ENCODE measurements at places on chromosomes 2 and 18. TPM values are rescaled to one million over a fixed set of nuclear protein-coding genes. Genes with fewer than 3 reads are reported as not detected.

GRCh38 chr2:96344011-96344410 is 8.4 kb downstream of the NCAPH start:
- no peaks in the 10 kb centered on the region for H3K4me1 ChIP-seq
- H3K27ac ChIP-seq: no peak overlapping the region
- no peak for DNase-seq
- no peaks in the 10 kb centered on the region for H3K27me3 ChIP-seq
- no peaks in the 10 kb centered on the region for H3K36me3 ChIP-seq
- H3K4me3 ChIP-seq: no peak overlapping the region

GRCh38 chr2:100766256-100766655 is 53.7 kb upstream of the NPAS2 start:
- H3K27ac ChIP-seq: no peak overlapping the region
- no peak overlapping the region for H3K4me3 ChIP-seq
- DNase-seq: no peak
- no peaks in the 10 kb centered on the region for H3K27me3 ChIP-seq
- H3K36me3 ChIP-seq: no peaks in the 10 kb centered on the region
- no peaks in the 10 kb centered on the region for H3K4me1 ChIP-seq

- H3K4me1 ChIP-seq: peaks cover 45% of the 10 kb centered on the region
- no peak overlapping the region for H3K4me3 ChIP-seq
- no peaks in the 10 kb centered on the region for H3K27me3 ChIP-seq
- H3K27ac ChIP-seq: peak overlapping the region; percentile 52
- no peak for DNase-seq
- H3K36me3 ChIP-seq: no peaks in the 10 kb centered on the region
Observed at GRCh38 chr2:191166756-191167445, 16.1 kb upstream of the STAT4 start.

DNA sequence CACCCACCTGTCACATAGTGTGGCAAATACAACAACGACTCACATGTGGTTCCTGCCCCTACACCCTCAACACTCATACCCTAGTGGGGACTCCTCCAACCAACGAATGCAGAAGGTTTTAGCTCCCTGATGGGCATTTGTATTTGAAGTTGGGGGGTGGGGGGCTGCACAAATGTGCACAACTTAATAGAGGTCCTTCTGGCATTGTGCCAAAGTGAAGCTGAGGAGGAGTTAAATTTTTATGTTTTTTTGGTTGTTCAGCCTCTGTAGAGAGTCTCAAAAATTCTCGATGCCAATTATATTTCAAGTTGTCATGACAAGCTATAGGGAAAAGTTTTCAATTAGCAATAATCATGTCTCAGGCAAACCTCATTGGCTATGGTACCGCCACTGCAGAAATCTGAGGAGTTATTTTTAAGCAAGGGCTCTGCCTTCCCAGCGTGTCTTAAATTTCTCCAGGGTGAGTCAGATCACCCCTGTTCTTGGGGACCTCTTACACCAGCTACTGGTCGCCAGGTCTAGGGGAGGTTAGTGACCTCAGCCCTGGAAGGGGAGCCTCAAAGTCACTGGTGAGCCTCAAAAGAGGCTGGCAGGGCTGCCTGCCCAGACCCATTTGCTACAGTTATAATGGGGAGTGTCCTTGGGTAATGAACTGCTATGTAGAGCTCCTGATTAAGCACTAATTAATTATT is 102.7 kb upstream of the TAF1B start:
- H3K4me1 ChIP-seq: no peaks in the 10 kb centered on the region
- no peak for DNase-seq
- H3K27me3 ChIP-seq: no peaks in the 10 kb centered on the region
- no peaks in the 10 kb centered on the region for H3K36me3 ChIP-seq
- H3K4me3 ChIP-seq: no peak overlapping the region

DNA sequence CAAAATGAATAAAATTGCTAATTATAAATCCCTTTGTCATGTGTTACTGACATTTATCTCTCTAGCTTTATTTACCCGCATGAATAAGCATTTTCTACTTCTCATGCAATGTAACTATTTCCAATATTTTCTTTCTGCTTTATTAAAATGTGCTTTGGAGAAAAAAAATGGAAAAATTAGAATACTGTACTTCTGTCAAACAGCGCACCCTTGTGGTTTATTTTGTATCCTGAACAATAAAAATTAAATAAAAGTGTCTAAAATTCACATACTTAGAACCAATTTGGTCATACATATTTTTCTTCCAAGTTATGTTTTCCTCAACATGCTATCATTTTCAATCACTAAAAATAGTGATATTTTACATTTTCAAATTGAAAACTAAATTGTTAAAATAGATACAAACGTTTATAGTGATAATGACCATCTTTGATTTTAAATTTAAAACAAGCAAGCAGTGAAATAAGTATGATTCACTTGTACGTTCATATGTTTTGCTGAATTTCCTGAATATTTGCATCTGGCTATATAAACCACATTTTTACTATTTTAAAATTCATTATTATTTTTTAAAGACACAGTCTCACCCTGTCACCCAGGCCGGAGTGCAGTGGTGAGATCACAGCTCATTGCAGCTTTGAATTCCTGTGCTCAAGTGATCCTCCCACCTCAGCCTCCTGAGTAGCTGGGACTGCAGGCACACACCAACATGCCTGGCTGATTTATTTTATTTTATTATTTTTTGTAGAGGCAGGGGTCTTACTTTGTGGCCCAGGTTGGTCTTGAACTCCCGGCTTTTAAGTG is 95.9 kb upstream of the GRB14 start:
- H3K27ac ChIP-seq: peak overlapping the region; percentile 33
- no peak overlapping the region for H3K4me3 ChIP-seq
- H3K36me3 ChIP-seq: no peaks in the 10 kb centered on the region
- no peaks in the 10 kb centered on the region for H3K27me3 ChIP-seq
- no peak for DNase-seq

GRCh38 chr2:127582863-127583861 is 47.7 kb downstream of the MYO7B start:
- no peak overlapping the region for H3K27ac ChIP-seq

GRCh38 chr2:171574149-171574795 is 52.0 kb downstream of the CYBRD1 start:
- no peak overlapping the region for H3K4me3 ChIP-seq
- no peak overlapping the region for H3K27ac ChIP-seq
- no peaks in the 10 kb centered on the region for H3K27me3 ChIP-seq
- H3K4me1 ChIP-seq: no peaks in the 10 kb centered on the region

DNA sequence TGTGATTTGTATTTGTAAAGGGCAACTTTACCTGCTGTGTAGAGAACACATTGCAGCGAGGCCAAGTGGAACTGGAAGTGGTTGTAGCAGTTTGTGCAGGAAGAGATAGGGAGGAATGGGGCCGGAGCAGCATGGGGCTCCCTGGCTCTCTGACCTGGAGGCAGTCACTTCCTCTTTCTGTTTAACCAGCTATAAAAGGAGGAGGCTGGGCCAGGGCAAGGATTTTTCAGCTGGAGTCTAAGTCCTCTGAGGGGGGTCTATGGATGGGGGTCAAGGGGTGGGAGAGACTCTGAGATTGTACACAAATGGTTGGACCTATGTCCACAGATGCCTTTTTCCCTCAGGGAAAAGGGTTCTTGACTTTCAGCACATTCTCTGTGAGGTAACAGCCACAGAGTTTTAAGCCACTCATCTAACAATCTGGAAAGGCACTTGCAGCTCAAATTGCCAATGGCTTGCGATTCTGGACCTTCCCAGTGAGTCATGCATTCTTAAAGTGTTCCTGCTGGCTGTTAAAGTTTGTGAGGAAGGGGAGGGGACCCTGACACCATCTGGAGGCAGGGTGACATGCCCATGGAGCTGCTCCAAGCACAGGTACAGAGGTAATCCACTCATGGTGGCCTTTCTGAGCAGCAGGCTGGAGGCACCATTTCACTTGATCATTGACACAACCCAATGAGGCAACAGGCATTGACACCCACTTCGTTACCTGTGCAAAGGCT is 347.0 kb downstream of the CYRIA start:
- H3K4me3 ChIP-seq: no peak overlapping the region
- H3K4me1 ChIP-seq: no peaks in the 10 kb centered on the region
- no peak for DNase-seq
- H3K27ac ChIP-seq: no peak overlapping the region
- no peaks in the 10 kb centered on the region for H3K27me3 ChIP-seq
- no peaks in the 10 kb centered on the region for H3K36me3 ChIP-seq

GRCh38 chr2:7027411-7027810 is 110.2 kb downstream of the RNF144A start:
- no peaks in the 10 kb centered on the region for H3K36me3 ChIP-seq
- no peak for DNase-seq
- no peak overlapping the region for H3K27ac ChIP-seq
- no peaks in the 10 kb centered on the region for H3K27me3 ChIP-seq
- no peaks in the 10 kb centered on the region for H3K4me1 ChIP-seq

- H3K36me3 ChIP-seq: no peaks in the 10 kb centered on the region
- no peak for DNase-seq
- no peak overlapping the region for H3K27ac ChIP-seq
- no peaks in the 10 kb centered on the region for H3K4me1 ChIP-seq
- H3K4me3 ChIP-seq: no peak overlapping the region
Observed at GRCh38 chr18:58105888-58106260, 61.8 kb downstream of the NEDD4L start.

- H3K4me3 ChIP-seq: no peak overlapping the region
- H3K4me1 ChIP-seq: no peaks in the 10 kb centered on the region
- no peak overlapping the region for H3K27ac ChIP-seq
- H3K36me3 ChIP-seq: no peaks in the 10 kb centered on the region
- no peaks in the 10 kb centered on the region for H3K27me3 ChIP-seq
Observed at GRCh38 chr2:204021290-204022081, 84.9 kb downstream of the ICOS start.

- no peaks in the 10 kb centered on the region for H3K27me3 ChIP-seq
- DNase-seq: no peak
- no peaks in the 10 kb centered on the region for H3K36me3 ChIP-seq
Observed at GRCh38 chr2:186429104-186429503, 57.0 kb upstream of the ZC3H15 start.

GRCh38 chr18:36582988-36583745 is 245.6 kb downstream of the TPGS2 start:
- H3K4me3 ChIP-seq: no peak overlapping the region
- peak; percentile 9 for DNase-seq
- no peaks in the 10 kb centered on the region for H3K27me3 ChIP-seq

GRCh38 chr18:77374446-77374805 is 124.8 kb downstream of the GALR1 start:
- no peak for DNase-seq
- H3K36me3 ChIP-seq: no peaks in the 10 kb centered on the region
- no peak overlapping the region for H3K27ac ChIP-seq
- no peaks in the 10 kb centered on the region for H3K4me1 ChIP-seq

GRCh38 chr2:49369650-49370049 is 215.3 kb upstream of the FSHR start:
- no peak for DNase-seq
- H3K36me3 ChIP-seq: no peaks in the 10 kb centered on the region
- H3K4me3 ChIP-seq: no peak overlapping the region
- H3K27ac ChIP-seq: no peak overlapping the region
- no peaks in the 10 kb centered on the region for H3K27me3 ChIP-seq
- H3K4me1 ChIP-seq: no peaks in the 10 kb centered on the region

- H3K27ac ChIP-seq: no peak overlapping the region
- H3K4me3 ChIP-seq: no peak overlapping the region
- DNase-seq: no peak
- H3K4me1 ChIP-seq: no peaks in the 10 kb centered on the region
- no peaks in the 10 kb centered on the region for H3K36me3 ChIP-seq
Observed at GRCh38 chr2:217445723-217446122, 557.1 kb downstream of the TNS1 start.

- DNase-seq: no peak
- no peaks in the 10 kb centered on the region for H3K27me3 ChIP-seq
- no peak overlapping the region for H3K4me3 ChIP-seq
- H3K36me3 ChIP-seq: no peaks in the 10 kb centered on the region
- no peak overlapping the region for H3K27ac ChIP-seq
Observed at GRCh38 chr18:54316071-54316820, 41.4 kb downstream of the STARD6 start.

DNA sequence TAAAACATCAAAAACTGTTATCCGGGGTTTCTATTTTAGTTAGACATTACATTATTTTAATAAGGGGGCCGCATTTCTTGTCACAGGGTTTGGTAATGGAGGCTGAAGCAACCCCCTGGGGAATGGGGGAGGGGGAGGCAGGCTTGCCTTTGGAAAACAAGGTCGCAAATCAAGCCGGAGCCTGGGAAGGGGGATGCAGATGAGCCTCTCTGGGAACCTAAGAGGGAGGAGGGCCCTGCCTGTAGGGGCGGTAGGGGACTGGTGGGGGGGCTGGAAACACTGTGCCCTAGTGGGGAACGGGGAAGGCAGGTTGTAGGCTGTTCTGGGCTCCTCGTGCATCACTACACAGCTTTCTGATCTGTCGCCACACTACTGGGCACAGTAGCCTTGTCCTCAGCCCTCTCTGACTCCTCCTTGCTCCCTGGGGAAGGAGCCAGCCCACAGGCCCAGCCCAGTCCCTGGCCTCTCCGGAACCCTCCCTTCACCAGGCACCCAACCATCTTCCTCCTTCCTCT is 170.2 kb upstream of the SMAD2 start:
- no peak overlapping the region for H3K27ac ChIP-seq
- no peaks in the 10 kb centered on the region for H3K4me1 ChIP-seq
- H3K27me3 ChIP-seq: no peaks in the 10 kb centered on the region
- H3K36me3 ChIP-seq: no peaks in the 10 kb centered on the region
- H3K4me3 ChIP-seq: no peak overlapping the region

GRCh38 chr2:133334923-133335322 is 233.3 kb downstream of the NCKAP5 start:
- DNase-seq: no peak
- no peak overlapping the region for H3K27ac ChIP-seq
- no peaks in the 10 kb centered on the region for H3K27me3 ChIP-seq
- H3K36me3 ChIP-seq: no peaks in the 10 kb centered on the region

DNA sequence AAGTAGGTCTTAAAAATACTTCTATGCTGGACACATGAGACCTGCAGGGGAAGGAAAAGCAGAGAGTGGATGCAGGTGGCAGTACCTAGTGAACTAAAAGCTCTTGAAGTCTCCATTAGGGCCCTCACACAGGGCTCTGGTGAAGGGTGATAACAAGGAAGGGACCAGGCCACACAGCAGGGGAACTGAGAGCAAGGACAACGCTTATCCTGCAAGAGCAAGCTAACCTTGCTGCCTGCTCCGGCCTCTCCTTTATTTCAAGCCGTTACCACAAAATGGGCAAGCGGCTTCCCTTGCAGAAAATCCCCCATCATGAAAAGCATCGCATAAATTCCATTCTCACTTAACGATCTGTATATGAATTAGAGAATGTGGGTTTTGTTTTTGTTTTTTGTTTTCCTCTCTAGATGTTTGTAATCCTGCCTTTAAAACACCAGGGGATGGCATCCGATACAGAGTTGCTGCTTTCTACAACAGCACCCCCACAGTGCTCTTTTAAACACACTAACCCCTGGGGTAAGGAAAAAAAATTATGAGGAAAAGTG is 64.5 kb downstream of the CACNB4 start:
- H3K4me1 ChIP-seq: no peaks in the 10 kb centered on the region
- no peak overlapping the region for H3K27ac ChIP-seq
- no peak for DNase-seq
- no peak overlapping the region for H3K4me3 ChIP-seq
- H3K36me3 ChIP-seq: no peaks in the 10 kb centered on the region

GRCh38 chr2:216341121-216341520 is 31.2 kb downstream of the MARCHF4 start:
- no peak overlapping the region for H3K27ac ChIP-seq
- no peaks in the 10 kb centered on the region for H3K27me3 ChIP-seq
- no peaks in the 10 kb centered on the region for H3K36me3 ChIP-seq
- DNase-seq: no peak

SIX2 gene
- total RNA-seq: not detected

HOXD8 gene
- total RNA-seq: not detected

VSNL1 gene
- total RNA-seq: 12.1 TPM

ADAM23 gene
- total RNA-seq: not detected

SERPINB2 gene
- not detected for total RNA-seq

RAB6C gene
- not detected for total RNA-seq

L3MBTL4 gene
- total RNA-seq: 10.6 TPM

GPR17 gene
- not detected for total RNA-seq

CDKL4 gene
- not detected for total RNA-seq

GALR1 gene
- total RNA-seq: not detected

ACKR3 gene
- total RNA-seq: 6.5 TPM

NPPC gene
- not detected for total RNA-seq

CRYGD gene
- total RNA-seq: not detected
